ENCODE measurements at places on chromosomes 16 and 17.

GRCh38 chr17:54860617-54861470, 39.8 kb upstream of the TOM1L1 start:
- no peak for DNase-seq

DNA sequence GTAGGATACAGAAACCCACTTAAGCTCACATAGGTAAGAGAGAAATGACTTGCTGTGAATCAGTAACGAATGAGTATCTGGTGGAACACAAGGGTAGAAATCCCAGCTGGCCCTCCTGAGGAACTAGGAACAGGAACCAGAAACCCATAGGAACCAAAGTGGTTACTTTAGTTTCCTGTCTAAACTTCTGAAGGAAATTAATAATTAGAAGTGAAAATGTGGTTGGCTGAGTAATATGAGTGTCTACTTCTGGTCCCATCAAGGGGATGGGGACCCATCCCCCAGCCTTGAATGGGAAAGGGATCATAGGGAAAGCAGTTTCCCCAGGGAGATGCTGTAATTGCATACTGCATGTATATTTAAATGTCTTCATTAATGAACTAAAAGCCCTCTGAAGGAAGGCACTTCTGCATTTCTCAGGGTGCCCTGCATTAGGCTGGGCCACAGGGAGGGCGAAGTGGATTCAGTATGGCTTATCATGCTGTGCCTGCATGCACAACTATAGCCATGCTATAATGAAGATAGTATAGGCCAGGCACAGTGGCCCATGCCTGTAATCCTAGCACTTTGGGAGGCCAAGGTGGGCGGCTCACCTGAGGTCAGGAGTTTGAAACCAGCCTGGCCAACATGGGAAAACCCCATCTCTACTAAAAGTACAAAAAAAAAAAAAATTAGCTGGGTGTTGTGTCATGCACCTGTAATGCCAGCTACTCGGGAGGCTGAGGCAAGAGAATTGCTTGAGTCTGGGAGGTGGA, 45.6 kb downstream of the CYB5B start:
- no peak for DNase-seq

GRCh38 chr16:57186872-57187854, 1.0 kb downstream of the RSPRY1 start:
- peak; percentile 60 for DNase-seq

DNA sequence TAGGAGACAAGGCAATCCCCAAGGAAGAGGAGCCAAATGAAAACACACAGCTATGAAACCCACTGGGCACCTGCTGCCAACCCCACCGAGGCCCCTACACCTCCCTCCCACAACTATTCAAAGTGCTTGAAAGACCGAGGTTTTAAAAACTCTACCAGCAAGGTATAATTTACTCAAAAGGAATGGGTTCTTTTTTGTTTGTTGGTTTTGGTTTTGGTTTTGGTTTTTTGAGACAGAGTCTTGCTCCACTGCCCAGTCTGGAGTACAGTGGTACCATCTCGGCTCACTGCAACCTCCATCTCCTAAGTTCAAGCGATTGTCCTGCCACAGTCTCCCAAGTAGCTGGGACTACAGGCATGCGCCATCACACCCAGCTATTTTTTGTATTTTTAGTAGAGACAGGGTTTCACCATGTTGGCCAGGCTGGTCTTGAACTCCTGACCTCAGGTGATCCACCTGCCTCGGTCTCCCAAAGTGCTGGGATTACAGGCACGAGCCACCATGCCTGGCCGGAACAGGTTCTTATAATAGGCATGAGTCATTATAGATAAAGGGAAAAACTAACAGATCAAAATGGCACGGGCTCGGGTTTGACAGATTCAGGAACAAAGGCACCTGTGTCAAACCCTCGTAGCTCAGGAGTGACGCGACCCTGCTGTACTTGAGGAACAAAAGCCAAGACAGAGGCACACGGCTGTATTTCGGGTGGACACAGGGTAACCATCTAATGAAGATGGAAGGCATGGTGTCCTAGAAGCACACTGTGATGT, 40.7 kb downstream of the COTL1 start:
- no peak for DNase-seq

DNA sequence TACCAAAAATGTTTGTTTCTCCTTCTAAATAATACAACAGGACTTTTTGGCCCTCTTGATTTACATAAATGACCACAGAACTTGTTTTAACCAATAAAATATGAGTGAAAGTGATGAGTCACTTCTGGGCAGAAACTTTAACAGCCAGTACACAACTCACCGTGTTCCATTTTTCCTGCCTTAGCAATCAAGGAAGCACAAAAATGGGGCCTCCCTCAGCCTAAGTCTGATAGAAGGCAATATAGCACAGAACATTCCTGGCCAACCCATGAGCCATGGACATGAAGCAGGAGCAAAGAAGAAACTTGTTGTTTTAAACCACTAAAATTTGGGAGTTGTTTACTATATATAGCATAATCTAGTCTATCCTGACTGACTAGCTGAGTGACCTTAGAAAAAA, 61.1 kb upstream of the MTMR4 start:
- DNase-seq = peak; percentile 56

DNA sequence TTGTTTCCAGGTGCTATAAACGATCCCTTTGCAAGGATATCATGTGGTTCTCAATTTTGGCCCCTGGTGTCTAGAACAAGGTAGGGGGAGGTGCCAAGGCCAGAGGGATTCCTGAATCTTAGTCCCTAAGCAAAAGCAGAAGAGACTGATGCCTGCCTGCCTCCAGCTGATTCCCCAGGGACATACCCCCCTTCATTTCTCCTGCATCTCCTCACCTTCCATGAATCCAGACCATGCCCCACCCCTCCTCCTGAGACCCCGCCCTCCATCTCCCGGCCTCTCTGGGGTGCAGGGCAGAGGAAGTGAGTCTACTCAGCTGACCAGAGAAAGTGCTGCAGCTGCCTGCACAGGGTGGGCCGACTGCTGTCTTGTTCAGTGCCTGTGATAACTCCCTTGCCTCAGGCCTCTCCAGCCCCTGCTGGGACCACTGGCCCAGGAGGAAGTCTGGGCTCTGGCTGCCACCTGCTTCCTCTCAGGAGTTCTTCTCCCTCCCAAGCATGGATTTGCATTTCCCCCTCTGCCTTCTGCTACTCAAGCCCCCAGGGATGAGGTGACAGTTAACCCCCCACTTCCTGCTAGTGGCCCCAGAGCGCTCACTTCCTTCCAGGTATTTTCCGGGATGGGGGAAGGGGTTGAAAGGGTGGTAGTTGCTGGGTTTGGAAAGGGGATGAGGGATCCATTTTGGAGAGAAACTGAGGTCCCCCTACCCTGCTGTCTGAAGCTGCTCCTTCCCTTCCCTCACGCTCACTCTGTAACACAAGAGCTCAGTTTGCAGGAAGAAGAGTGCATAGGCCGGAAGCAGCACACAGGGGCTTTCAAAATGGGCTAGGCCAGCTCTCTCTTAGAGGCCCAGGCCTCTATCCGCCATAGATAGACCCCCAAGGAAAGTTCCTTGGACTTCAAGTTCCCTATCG, 10.5 kb upstream of the TSPOAP1 start:
- DNase-seq = peak; percentile 64

- DNase-seq = no peak
These were observed 100.2 kb downstream of the SYCE1L start for GRCh38 chr16:77299395-77299794.

DNA sequence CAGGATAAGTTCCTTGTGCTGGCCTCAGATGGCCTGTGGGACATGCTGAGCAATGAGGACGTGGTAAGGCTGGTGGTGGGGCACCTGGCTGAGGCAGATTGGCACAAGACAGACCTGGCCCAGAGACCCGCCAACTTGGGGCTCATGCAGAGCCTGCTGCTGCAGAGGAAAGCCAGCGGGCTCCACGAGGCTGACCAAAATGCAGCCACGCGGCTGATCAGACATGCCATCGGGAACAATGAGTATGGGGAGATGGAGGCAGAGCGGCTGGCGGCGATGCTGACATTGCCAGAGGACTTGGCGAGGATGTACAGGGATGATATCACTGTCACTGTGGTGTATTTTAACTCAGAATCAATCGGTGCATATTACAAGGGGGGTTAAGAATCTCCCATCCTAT, 5.2 kb downstream of the PDP2 start:
- DNase-seq = no peak

GRCh38 chr17:20242271-20242670, 225.1 kb downstream of the LGALS9B start:
- no peak for DNase-seq

DNA sequence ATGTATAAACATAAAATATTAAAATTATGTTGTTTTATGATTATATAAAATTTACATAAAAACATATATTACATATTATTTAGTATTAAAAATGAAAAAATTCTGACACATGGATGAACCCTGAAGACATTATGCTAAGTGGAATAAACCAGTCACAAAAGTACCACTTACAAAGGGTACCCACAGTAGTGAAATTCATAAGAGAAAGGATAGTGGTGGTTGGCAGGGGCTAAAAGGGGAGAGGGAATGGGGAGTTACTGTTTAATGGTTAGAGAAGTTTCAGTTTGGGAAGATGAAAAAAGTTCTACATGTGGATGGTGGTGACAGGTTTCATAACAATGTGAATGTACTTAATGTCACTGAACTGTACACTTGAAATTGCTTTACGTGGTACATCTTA, 41.4 kb downstream of the FBXL20 start:
- DNase-seq = no peak

DNA sequence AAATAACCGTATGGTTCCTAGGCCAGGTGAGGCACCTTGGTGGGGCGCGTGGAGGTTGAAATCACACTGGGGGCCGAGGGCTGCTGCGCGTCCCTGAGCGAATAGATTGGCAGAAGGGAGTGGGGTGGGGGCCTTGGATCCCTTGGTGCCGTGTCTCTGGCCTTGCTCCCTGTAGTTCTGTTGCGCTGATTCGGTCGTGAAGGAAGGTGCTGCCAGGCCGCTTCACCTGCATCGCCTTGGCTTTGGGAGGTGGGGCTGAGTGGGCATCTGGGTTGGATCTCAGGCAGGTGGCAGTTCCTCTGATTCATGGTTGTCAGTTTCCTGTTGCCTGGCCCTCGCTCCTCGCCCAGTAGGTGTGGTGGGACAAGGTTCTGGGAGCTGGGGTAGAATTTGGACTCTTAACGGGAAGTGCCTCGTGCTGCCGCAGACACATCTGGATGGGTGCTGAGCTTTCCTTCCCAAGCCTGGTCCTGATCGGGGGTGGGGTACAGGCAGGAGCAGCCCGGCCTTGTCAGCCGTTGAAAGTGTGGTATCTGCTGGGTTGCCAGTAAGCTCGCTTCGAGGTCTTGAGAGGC, 30.1 kb downstream of the PGS1 start:
- DNase-seq = no peak

DNA sequence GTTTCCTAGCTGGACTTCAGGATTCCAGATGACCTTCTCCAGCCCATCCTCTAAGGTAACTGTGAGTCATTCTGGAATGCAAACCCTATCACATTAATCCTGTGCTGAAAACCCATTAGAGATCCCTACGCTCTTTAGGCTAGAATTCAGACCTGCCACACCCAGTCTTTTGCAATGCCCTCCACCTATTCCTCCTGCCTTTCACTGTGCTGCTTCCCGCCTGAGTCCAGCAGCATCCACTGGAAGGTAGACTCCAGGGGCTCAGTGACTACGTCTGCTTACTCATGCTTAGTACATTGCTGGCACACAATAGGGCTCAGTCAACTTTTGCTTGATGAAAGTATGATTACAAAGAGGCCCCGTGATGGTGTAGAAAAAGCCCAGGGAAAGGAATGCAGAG, 121.1 kb downstream of the SPACA3 start:
- DNase-seq = no peak

DNA sequence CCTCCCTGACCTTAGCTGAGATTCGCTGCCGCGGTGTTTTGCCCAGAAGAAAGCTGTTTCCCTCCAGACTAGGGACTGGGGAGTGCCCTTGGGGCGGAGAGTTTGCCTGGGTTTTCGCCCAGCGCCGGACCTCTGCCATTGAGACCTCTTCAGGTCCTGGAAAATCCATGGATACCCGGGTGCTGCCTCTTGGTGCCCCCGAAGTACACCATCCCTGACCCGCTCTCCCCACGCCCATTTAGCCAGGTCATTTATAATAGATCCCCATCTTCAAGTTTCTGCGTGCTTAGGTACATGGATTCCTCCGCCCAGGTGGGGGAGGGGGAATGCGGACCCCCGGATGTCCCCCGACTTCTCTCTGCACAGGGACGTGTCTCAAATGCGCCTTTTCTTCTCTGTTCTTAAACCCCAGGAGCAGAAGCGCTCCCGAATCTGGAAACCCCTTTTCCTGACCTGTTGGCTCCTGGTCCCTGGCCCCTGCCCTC, 15.0 kb upstream of the CBX8 start:
- no peak for DNase-seq

DNA sequence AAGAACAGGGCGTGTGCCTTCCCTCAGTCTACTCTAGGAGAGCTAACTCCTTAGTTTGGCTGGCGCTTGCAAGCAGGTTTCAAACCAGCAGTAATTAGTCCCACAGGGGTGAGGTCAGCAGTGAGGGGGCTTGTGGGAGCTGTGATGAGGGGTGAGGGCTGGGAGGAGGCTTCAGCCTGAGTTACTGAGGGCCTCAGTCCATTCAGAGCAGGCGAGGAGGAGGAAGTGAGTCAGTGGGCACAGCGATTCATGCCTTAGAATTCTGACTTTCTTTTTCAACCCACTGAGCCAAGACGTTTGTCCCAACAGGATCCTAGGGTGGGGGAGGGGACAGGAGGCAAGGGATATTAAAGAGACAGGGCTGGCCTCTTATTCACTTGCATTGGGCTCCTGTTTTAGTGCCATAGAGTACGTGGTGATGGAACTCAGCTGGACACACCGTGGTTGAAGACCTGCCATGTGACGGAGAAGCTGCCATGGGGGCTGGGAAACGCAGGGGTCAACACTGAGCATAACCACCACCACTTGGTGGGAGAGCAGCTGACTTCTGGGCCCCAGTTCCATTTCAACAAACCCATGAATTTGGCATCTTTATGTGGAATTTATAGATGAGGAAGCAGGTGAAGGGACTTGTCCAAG, 8.3 kb upstream of the ITGA3 start:
- DNase-seq = peak; percentile 86

- DNase-seq = peak; percentile 24
These were observed 2.4 kb upstream of the CACNA1H start for GRCh38 chr16:1150511-1150982.

DNA sequence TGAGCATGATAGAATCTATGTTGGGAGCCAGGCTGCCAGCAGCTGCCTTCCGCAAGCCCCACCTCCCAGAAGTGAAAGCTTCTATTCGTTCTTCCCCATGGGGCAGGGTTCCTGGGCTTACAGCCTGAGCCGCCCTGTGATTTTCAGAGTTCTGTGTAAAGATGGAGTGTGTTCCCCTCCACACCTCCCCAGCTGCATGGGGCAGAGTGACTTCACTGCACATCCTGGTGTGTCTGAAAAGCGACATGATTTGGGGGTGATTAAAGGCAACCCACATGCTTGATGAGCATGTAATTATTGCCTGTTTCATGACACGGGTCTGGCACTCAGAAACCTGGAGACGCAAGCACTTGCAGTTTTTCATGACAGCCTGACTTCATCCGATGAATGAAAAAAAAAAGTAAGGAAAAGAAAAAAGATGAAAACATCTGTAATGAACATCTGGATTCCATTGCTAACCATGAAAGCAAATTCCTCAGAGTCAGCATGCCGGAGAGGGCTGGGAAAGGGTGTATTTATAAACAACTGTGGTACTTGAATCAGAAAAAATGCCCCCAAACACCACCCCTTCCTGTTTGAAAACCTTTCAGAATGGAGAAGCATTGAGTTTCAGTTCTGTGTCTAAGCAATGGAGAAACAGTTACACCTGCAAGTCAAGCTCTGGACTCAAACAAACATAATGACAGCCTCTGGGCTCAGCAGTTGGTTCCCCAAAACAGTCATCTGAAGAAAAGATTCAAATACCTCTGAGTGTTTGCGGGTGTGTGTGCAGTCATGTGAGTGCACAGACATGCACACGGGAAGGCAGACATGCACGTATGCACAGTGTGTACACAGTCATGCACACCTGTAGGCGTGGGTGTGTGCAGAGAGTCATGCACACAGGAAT, 266.0 kb downstream of the ENGASE start:
- DNase-seq = no peak
